ENCODE measurements at places on chromosomes 2 and 18. TPM values are rescaled to one million over a fixed set of nuclear protein-coding genes. Genes with fewer than 3 reads are reported as not detected.

Gene CGREF1
- 7.9 TPM for total RNA-seq

Gene ACKR3
- 36.4 TPM for total RNA-seq

Gene CHN1
- total RNA-seq: 18.6 TPM

Gene GAREM1
- 2.2 TPM for total RNA-seq

Gene ANKRD29
- 10.0 TPM for total RNA-seq

Gene NRP2
- 115 TPM for total RNA-seq

Gene NAT8
- not detected for total RNA-seq

Gene DCDC2C
- total RNA-seq: 0.24 TPM

Gene STRADB
- total RNA-seq: 22.8 TPM

Gene ADGRF3
- total RNA-seq: 0.07 TPM

Gene MPPE1
- 22.2 TPM for total RNA-seq

Gene OXER1
- total RNA-seq: not detected

Gene REG1B
- total RNA-seq: not detected

Gene DNAJC5G
- not detected for total RNA-seq

Gene FEV
- total RNA-seq: not detected

Data from A549 treated with DMSO at 1 μM for 4 hours (cell line).